ENCODE measurements at places on chromosomes 16 and 17.

DNA sequence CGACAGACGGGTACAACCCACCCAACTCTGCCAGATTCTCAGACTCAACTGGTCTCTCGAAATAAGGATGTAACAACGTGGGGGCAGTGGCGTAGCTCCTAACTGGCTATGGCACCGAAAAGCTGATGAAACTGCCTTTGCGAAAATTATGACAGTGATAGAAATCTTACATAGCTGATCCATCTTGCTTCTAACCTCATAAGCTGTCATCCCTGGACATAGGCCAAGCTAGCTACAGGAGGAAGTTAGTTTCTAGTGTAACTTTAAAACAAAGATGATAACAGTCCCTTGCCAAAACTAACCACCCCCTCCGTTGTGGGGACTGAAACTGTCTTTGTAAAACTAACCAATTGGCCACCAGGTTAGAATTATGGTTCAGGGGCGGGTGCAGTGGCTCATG is 220.1 kb downstream of the SLC39A11 start:
- DNase-seq = no peak

GRCh38 chr17:12536472-12536871 is 129.2 kb upstream of the MYOCD start:
- no peak for DNase-seq

DNA sequence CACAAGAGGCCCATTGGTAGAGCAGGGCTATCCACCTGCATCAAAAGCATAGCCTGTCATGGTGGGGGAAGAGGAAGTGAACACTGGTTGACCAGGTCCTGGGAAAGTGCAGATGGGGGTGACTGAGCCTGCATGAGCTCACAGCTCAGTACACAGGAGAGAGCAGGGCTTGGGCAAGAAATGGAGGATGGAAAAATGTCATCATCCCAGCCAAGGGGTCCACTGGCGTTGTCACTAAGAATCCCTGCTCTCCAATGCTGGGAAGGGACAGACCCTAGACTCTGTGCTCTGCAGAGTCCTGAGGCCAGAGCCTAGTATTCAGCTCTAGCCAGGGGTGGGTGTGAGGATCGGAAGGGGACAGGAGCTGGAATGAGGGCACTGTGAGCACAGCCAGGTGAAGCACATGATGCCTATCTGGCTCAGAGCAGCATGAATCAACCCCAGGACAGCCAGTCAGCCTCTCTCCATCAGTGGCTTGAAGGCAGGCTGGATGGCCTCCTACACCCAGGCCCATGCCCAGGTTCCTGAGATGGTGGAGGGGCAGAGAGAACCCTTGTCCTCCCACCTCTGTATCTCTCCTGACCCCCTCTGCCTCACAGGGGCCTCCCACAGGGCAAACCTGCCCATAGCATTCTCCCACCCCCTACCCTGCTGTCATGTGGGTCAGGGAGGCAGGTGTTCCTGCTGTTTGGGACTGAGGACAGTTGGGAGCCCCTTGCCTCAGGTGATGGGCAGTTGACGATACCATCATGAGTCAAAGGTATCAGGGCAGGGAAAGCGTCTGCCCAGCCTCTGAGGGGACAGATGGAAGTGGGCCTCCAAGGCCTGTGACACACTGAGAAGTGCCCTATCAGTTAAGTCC is 13.8 kb upstream of the CTCF start:
- DNase-seq = no peak

DNA sequence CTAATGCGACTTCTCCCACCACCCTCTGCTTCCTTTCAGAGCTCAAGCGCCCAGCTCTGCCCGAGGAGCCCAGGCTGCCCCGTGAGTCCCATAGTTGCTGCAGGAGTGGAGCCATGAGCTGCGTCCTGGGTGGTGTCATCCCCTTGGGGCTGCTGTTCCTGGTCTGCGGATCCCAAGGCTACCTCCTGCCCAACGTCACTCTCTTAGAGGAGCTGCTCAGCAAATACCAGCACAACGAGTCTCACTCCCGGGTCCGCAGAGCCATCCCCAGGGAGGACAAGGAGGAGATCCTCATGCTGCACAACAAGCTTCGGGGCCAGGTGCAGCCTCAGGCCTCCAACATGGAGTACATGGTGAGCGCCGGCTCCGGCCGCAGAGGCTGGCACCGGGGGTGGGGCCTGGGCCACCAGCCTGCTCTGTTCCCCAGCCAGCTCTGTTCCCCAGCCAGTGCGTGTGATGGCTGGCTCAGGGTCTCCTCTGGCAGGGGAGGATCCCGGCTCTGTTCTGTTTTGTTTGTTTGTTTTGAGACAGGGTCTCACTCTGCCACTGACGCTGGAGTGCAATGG is 18.7 kb downstream of the CRISPLD2 start:
- DNase-seq = no peak

- DNase-seq = peak; percentile 34
Measured at GRCh38 chr17:47698749-47699535, 5.0 kb downstream of the TBKBP1 start.

- DNase-seq = no peak
Measured at GRCh38 chr16:19014461-19014860, 30.7 kb downstream of the TMC7 start.

GRCh38 chr16:51035110-51035498 is 116.0 kb downstream of the SALL1 start:
- no peak for DNase-seq

GRCh38 chr17:45686250-45686649 is 97.9 kb upstream of the CRHR1 start:
- no peak for DNase-seq

DNA sequence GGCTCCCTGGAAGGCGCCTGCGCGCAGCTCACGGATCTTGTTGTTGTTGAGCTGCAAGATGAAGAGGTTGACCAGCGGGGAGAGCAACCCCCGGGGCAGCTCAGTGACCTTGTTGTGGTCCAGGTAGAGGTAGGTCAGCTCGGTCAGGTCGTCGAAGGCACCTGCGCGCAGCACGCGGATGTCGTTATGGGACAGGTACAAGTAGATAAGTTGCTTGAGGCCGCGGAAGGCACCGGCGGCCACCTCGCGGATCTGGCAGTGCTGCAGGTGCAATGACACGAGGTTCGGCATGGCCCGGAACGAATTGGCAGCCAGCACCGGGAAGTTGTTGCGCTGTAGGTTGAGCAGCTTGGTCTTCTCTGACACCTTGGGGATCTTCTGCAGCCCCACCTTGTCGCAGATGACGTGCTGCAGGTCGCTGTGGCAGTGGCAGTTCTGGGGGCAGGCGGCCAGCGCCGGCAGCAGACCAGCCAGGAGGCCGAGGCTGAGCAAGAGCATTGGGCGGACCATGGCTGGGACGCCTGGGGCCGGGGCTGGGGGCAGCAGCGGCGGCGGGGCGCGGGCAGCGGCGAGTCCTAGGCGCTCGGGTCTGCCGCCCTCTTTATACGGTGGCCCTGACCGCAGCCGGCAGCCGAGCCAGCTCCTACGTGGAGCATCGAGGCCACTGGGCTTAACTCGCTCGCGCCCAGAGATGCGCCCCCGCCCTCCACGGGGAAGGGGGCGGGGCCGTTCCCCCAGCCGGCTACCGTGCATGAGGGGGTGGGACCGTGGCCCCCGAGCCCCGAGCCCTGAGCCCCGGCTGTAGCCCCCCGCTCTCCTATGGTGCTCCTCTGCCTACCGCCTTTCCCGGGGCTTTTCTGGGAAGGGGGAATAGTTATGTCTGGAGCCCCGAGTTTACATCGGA is at the start of gene CHAD:
Gene CHAD, minus strand, starts transcription at position 577 of the 904 bp plus-strand sequence. Its CDS starts 67 bp downstream, at position 510.
- no peak for DNase-seq

DNA sequence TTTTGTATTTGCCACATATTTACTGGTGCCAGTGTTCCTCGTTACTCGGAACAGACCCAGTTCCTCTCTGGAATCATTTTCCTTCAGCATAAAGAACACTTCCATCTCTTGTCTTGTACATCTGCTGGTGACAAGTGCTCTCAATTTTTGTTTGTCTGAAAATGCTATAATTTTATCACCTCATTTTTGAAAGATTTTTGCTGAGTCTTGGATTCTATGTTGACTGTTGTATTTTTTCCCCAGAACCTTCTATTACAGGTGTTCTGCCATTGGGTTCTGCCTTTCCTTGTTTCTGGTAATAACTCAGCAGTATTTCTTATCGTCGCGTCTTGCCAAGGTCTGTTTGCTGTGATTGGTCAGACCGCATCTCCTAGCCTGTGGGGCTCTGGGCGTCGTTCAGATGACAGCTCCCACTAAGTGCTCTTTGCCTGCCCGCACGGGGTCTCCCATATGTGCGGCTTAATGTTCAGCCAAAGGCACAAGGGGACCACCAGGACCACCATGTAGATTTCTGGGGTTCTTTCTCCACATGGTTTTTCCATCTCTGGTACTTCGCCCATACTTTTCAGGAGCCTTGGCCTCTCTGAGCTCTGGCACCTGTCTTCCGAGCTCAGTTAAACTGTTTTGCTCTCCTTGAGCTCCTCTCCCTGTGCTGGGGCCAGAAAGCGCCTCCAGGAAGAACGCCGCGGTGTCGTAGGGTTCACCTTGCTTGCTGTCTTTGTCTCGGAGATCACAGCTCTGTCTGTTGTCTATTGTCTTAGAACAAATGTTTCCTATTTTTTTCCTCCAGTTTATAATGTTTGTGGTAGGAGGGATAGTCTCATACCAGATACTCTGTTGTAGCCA is 80.0 kb downstream of the METRNL start:
- no peak for DNase-seq

DNA sequence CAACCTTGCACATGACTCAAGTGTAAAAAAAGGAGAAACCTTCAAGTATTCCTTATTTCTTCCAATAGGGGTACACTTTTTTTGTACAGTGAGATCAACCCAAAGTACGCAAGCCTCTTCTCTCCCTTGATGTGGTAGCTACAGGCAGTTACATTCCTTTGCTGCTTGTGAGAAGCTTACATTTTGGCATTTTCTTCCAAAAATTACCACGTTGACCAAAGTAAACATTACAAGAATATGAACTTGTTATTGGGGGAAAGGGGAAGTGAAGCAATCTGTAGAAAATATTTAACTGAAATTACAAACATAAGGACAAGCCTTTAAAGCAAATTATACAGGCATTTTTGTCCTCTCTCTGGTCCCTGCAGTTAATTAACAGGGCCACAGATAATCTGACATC is 97.0 kb upstream of the TOB1 start:
- DNase-seq = no peak

DNA sequence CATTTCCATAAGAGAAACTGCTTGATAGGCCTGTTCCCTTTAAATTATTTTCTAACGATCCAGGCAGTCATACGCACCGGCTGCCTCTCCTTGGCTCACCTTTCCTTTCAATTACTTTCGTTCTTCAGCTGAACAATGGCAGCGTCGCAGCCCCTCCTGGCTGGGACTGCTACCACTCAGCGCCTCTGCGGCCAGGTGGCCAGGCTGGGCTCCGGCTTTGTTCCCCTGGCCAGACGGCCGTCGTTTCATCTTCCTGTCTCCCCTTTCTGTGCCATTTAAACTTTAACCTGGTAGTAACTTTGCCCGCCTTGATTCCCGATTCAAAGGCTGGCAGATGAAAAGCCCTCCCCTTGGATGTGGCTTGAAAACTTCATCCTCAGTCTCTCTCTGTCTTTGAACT is 79.0 kb downstream of the C16orf78 start:
- DNase-seq = no peak

GRCh38 chr17:38925263-38925995 is at the start of gene LASP1NB:
TSS of gene LASP1NB (plus strand) at chr17:38925614.
- DNase-seq = peak; percentile 89

DNA sequence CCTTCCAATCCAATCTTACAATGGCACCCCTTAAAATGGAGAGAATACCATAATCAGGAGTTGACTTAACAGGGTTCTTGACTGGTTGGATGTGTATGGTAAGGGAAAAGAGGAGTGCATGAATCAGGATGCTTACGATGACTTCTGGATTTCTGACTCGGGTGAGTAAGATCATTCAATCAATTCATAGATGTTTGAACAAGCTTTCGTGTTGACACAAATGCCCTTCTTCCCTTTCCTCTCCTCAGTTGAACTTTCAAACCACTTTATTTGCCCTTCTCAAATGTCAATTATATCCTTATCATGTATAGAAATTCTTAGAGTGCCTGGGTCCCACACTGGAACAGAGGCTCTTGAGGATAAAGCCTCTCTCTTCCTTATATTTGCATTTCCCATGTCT is 25.9 kb downstream of the ABCC12 start:
- no peak for DNase-seq

GRCh38 chr17:80264205-80265075 is 3.8 kb downstream of the RNF213 start:
- no peak for DNase-seq

DNA sequence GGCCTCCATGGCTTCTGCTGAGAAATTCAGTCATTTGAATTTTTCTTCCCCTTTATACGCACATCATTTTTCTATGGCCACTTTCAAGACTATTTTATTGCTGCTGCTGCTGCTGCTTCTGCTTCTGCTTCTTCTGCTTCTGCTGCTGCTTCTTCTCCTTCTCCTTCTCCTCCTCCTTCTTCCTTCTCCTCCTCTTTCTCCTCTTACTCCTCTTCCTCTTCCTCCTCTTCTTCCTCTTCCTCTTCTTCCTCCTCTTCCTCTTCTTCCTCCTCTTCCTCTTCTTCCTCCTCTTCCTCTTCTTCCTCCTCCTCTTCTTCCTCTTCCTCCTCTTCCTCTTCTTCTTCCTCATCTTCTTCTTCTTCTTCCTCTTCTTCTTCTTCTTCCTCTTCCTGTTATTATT is 22.4 kb downstream of the CPD start:
- no peak for DNase-seq

GRCh38 chr17:47707056-47707804 is 13.3 kb downstream of the TBKBP1 start:
- DNase-seq = no peak

- no peak for DNase-seq
Measured at GRCh38 chr17:48062273-48062672, 14.1 kb downstream of the NFE2L1 start.

- no peak for DNase-seq
Measured at GRCh38 chr16:24635900-24636610, 93.4 kb upstream of the TNRC6A start.

GRCh38 chr17:79048826-79049755 is 25.1 kb downstream of the C1QTNF1 start:
- DNase-seq = no peak

GRCh38 chr16:70644763-70645597 is 1.4 kb upstream of the IL34 start:
- no peak for DNase-seq

- no peak for DNase-seq
Measured at GRCh38 chr16:845351-845745, 44.8 kb upstream of the GNG13 start.

GRCh38 chr17:45287526-45288500 is 25.9 kb upstream of the SPATA32 start:
- no peak for DNase-seq

- no peak for DNase-seq
Measured at GRCh38 chr17:67050066-67050465, 5.7 kb downstream of the CACNG1 start.

DNA sequence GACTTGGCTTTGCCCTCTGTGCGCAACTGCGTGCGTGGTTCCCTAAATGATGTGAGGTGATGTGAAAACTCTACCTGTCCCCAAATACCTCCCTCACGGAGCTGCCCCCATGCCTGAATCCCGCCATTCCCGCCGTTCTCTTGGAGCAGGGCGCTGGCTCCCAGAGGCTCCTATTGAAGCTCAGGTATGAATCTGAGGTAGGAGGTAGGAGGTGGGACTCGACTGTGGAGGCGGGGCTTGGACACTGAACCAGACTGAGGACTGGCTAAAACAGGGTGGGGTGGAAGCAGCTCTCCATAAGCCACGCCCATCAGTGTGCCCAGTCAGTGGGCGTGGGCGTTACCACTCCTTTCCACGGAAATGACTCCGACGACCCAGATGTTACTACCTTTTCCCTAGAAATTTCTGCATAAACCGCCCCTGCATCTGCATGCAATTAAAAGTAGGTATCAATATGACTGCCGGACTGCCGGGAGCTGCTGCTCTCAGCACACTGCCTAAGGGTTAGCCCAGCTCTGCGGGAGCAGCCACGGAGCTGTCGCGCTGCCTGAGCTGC is 41.0 kb downstream of the FOXL1 start:
- DNase-seq = no peak

GRCh38 chr16:14455573-14455972 is 174.5 kb downstream of the PARN start:
- no peak for DNase-seq

All from amygdala (tissue), 56 donors.